Stimulated activated CD4-positive, alpha-beta T cell treated with anti-CD3 and anti-CD28 coated beads, Interleukin-4, amount 100 ng/mL, for 24 hours (primary cell): ENCODE measurements at places on chromosomes 2 and 18.

DNA sequence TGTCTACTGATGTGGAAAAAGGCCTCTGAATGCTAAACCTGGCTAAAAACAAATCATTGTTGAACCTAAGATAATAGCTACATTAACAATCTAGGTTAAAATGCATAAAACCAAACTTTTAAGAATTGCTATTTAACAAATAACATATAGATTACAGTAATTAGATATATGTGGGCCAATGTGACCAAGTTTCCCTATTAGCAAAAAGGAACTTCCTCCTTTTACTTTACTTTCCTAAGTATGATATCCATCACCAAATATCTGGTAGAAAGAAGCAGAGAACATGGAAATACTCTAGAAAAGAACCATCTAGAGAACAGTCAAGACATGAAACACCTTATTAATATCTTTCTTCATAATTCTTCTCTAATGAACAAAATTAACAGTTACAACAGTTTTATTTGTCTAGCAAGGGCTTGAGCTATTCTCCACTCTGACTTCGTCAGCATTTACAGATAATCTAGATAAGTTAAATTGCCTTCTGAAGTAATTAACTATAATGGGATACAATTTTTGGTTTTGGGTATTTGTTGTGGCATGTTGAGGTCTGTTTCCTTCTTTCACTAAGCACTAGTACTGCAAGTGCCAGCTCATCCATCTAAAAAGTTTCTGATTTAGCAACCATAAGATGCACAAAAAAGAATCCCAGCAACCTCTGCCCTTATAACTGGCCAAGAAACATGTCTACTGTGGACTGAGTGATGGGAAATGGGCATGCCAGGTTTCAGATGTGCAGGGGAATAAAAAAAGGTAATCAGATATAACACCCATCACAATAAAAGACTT lies 53.3 kb downstream of the MEMO1 start:
- DNase-seq, result no peak

- DNase-seq, result no peak
Observed at GRCh38 chr2:38077431-38077769, 1.4 kb upstream of the CYP1B1 start.

DNA sequence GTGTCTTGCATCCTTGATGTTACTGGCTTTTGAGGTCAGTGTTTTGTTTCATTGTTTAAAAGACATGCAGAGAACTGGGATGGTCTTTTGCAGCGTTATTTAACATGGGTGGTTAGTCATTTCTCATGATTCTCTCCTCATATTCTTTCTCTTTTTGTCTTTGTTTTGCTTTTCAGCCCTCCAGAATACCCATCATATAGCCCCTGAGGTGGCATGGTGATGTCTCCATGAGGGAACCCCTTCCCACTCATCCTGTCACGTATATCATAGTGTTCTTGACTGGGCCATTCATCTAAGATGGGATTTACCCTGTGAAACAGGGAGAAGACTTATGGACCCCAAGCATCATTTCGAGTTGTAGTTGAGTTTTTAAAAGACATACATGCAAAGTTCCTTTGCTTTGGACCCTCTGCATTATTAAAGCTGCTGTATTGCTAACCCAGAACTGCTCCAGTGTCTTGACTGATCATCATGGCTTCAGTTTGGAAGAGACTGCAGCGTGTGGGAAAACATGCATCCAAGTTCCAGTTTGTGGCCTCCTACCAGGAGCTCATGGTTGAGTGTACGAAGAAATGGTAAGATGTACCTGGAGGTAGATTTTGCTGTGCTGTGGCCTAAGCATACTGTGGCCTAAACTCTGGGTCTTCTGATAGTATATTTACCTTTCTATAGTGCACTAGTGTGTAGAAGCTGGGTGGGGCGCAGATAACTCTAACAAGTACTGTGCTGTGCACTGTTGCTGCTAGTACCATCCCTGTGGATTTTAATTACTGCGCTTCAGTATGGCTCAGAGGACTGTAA lies 1.4 kb downstream of the EHBP1 start:
- no peak for DNase-seq

DNA sequence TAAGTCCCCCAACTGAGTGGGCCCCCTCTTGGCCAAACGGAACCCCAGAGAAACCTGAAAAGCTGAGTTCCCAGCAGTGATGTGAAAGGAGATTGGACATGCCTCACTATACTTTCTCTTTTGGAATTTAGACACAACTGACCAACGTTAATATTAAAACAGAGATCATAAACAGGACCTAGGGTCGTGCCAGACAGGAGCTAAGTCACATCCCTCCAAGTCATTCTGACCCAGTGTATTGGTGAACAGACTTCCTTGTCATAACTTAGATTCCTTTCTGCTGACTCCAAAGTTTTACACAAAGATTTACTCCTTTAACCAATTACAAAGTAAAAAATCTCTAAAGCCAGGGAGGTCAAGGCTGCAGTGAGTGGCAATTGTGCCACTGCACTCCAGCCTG lies 46.9 kb downstream of the UXS1 start:
- no peak for DNase-seq

GRCh38 chr2:236545814-236546480 lies 23.7 kb upstream of the ACKR3 start:
- peak; percentile 29 for DNase-seq

DNA sequence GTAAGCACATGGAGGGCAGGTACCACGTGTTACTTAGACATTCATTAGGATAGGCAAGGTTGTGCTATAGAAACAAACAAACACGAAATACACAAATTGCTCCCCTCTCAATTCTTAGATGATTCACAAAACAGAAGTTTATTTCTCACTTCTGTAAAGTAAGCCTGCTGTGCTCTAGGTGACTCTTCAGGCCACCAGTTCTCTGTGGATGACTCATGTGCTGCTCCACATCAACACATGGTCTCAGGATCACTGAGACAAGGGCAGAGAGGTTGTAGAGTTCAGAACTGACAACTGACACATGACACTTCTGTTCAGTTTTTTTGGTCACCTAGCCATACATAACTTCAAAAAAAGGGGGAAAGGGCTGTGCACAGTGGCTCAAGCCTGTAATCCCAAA lies 70.6 kb downstream of the DAW1 start:
- no peak for DNase-seq

DNA sequence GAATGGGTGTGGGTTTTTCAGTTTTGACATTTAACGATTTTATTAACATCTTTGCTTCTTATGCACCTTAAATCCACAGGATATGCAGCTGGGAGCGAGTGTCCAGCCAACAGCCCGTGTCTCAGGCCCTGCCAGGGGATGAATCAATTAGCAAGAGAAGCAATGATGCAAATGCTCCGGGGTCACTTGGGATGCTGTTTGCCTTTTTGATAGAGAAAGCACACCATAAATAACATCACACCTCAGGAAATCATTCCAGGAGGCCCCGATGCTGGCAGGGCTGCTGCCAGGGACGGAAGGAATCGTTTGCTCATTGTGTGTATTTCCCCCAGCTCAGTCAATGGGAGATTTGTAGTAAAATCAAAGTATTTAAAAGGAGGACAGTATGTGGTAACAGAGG lies 394.0 kb upstream of the HNRNPA3 start:
- no peak for DNase-seq

- no peak for DNase-seq
Observed at GRCh38 chr2:183665425-183665824, 541.2 kb downstream of the NUP35 start.

- DNase-seq, result no peak
Observed at GRCh38 chr18:75127143-75128021, 81.6 kb downstream of the PTGR3 start.

DNA sequence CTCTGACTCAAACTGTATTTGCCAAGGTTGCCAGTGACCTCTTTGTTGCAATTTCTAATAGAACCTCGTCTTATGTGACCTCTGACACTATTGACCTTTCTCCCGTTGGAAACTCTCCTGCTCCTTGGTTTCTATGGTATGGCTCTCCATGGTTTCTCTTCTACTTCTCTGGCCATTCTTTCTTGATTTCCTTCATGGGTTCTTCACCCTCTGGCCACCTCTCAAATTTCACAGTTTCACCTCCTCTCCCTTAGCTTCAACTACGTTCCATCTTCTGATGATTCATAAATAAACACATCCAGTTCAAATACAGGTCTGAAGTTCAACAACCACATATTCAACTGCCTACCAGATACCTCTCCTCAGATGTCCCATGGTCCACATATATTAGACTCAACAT lies 109.5 kb downstream of the CACNB4 start:
- no peak for DNase-seq

DNA sequence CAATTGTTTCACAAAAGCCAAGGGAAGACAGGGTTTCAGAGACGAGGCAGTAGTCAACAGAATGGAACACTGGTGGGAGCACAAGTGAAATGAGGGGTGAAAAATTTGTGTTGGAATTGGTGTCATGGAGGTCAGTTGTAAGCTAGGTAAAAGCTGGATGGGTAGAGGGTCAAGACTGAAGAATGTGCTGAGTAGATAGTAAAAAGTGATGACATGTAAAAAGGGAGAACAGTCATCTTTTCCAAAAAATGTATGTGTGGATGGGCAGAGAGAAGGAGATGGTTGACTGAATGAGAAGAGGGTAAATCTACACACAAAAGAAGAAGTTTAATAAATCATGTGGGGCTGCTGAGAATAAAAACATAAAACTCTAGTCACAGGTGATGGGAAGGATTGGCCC lies 92.7 kb upstream of the COL3A1 start:
- DNase-seq, result no peak

DNA sequence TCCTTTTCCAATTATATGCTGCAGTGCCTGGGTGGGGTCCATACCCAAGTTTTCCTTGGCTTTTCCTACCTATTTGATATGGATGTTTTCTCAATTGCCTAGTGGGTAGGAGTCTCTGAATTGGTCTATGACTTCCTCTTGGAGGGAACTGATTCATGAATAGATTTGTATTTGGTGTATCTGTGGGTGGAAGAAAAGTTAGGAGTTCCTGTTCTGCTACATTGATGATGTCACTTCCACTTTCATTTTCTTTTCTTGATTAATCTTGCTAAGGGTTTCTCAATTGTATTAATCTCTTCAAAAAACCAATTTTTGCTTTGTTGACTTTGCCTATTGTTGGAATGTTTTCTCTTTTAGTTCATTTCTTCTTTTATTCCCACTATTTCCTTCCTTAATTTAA lies 37.4 kb upstream of the SLC9A2 start:
- no peak for DNase-seq

DNA sequence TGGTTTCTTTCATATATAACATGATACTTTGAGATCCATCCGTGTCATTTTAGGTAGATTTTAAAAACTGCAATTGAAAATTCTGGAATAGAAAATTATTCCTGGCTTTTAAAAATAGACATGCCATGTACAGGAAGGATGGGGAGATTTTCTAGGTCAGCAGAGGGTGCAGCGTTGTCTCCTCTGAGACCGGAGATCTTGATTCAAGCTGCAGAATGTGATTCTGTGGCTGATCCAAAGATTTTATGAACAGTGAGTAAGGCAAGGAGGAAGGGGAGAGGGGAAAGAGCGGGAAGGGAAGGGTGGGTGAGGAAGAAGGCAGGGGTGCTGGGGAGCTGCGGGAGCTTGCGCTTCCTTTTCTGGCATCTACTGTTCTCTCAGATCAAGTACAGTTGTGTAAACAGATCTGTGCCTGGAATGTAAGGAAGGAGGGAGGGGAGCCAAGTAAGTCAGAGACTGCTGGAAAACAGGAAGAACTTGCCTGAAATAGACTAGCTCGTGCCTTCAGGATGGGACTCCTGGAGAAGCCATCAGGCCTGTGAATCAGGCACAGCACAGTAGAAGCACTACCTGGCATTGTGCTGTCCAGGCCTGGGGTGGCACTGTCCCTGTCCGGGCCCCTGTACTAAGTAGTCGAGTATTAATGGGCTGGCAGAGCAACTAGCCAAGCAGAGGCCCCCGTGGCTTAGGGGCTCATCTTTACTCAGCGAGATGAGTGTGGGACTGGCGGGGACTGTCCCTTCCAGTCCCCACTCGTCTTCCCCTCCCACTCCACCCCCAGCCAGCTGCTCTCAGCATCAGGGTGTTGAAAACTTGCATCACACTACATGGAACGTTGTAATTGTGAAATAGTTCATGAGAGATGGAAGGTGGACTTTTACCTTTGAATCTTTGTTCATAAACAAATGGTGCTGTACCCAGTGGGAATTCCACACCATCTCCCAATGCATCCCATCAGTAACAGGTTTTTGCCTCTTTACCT lies 163.5 kb downstream of the UXS1 start:
- DNase-seq, result peak; percentile 61

DNA sequence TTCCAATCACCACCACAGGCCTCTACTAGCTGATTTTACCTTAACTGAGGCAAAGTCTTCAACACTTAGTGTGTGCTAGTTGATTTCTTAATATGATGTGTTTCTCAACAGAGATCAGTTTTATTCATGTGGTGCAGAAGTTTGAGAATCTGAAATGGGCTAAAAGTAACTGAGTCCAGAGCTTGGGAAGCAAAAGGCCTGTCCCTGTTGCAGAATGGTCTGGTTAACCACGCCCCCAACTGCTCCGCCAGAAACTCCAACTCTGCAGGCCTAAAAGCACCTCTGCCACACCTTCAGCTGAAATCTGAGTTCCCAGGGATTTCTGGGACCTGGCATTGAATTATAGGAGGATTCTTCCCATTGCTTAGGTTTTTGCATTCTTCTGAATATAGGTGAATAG lies 44.9 kb downstream of the TWIST2 start:
- DNase-seq, result no peak

DNA sequence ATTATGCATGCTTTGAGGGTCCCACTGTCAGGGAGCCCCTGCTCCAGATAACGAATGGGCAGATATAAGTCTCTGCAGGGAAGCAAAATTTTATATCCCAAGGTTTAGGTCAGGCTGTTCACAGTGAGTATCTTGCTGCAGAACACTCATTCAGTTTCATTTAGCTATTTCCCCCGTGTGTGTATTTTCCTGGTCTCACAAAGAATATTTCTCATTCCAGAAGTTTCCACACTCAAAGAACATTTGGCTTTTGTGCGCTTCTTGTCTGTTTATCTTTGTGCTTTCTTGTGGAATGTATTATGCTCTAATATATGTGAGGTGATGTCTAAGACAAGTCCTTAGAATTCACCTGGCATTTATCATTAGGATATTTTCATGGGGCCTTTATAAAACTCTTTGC lies 140.4 kb upstream of the MMADHC start:
- no peak for DNase-seq

DNA sequence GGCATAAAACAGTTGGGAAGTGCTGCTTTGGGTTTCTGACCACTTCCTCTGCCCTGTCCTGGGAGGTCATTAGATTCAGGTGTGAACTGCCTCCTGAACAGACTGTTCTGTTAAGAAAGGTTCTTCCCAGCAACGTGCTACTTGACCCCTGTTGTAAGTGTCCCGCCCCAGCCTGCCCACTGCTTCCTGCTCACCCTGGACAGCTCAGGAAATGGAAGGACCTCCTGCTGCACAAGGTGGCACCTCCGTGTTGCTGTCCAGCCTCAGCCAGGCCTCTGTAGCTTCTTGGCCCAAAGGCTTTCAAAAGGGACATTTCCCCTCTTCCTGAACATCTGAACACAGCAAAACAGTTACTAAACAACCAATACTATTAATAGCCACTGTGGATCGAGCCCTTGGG lies 5.3 kb downstream of the TOGARAM2 start:
- DNase-seq, result no peak
